ENCODE measurements at places on chromosomes 5 and 9.

DNA sequence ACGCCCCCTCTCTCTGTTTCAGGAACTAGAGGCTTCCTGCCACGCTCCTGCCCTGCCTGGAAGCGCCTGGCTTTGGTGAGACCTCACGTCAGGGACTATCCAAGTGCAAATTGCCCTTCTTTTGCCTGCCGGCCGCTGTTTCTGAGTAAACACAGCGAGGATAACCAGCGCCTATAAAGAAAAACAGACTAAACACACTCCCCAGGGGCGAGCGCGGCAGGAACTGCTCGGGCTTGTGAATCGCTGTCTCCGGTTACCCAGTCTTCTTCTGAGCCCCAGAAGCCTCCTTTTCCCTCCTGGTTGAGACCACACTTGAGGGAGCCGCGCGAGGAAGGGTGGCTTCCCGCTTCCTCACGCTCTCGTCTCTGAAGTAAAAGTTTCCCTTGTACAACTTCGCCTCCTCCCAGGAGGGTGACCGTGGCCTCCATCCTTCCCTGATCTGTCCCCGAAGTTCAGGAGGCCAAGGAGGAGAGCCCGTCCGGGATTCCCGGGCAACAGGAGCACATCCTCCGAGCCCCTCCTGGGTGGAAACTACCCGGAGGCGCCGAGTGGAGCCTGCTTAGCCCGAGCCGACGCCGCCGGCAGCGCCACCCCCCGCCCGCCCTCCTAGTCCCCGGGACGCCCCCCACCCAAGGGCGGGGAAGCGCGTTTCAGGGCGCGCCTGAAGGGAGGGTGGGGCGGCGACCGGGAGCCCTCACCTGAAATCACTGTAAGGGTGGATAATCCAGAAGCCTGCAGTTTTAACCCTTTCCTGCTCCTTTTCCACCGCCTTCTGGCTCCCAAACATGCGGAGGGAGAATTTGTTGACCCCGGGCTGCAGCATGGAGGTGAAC is 993 bp downstream of the HCN1 start:
- DNase-seq, result no peak

DNA sequence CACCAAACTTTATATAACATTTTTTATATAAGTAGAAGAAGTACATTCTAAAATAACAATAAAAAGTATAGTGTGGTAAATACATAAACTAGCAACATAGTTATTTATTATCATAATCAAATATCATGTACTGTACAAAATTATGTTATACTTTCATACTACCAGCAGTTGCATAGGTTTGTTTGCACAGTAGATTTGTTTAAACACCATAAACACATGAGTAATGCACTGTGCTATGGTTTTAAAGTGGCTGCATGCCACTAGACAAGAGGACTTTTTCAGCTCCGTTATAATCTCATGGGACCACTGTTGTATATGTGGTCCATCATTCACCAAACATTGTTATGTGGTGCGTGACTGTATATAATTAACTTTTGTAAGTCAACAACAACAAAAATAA is 137.6 kb downstream of the DRD1 start:
- no peak for DNase-seq

- peak; percentile 96 for DNase-seq
Observed at GRCh38 chr9:104868687-104869404, 59.1 kb downstream of the ABCA1 start.

GRCh38 chr5:45109636-45110035 is 300.9 kb downstream of the MRPS30 start:
- no peak for DNase-seq

DNA sequence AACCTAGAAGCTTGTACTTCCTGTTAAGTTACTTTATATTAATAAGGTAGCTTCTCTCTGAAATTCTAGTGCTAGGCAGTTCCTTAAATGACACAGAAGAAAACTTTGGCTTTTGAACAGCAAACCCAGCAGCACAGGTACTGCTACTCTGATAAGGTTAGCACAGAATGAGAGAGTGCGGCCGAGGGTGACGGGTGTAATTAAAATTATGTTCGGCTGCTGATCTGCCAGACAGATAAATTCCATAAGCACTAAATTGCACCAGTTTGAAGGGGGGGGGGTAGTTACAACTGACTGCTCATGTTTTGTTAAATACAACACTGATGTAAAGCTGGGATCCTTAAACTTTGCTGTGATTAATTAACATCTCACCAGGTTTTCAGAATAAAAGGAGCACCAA is 475.1 kb downstream of the SPOCK1 start:
- peak; percentile 35 for DNase-seq

GRCh38 chr5:43411495-43411894 is 696 bp downstream of the CCL28 start:
- DNase-seq, result no peak

GRCh38 chr5:98504505-98504904 is 269.0 kb upstream of the RGMB start:
- DNase-seq, result no peak

DNA sequence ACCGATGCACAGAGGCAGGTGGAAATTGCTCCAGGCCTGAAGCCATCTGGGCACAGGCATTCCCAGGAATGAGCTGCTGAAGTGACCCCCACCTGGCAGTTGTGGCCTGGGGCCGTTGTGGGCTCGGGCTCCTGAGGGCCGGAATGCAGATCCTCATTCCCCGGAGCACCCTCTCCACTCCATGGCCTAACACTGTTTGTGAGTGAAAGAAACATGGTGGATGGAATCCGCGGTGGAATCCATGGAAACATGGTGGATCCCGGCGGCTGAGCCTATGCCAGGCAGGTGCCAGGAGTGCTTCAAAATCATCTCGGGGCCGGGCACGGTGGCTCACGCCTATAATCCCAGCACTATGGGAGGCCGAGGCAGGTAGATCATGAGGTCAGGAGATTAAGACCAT is 3.6 kb upstream of the SARDH start:
- DNase-seq, result no peak

GRCh38 chr5:14171046-14171445 is 27.9 kb downstream of the TRIO start:
- DNase-seq, result no peak

- no peak for DNase-seq
Observed at GRCh38 chr5:123203105-123203800, 114.2 kb downstream of the PRDM6 start.

- DNase-seq, result no peak
Observed at GRCh38 chr5:122944051-122944450, 92.5 kb downstream of the PPIC start.

DNA sequence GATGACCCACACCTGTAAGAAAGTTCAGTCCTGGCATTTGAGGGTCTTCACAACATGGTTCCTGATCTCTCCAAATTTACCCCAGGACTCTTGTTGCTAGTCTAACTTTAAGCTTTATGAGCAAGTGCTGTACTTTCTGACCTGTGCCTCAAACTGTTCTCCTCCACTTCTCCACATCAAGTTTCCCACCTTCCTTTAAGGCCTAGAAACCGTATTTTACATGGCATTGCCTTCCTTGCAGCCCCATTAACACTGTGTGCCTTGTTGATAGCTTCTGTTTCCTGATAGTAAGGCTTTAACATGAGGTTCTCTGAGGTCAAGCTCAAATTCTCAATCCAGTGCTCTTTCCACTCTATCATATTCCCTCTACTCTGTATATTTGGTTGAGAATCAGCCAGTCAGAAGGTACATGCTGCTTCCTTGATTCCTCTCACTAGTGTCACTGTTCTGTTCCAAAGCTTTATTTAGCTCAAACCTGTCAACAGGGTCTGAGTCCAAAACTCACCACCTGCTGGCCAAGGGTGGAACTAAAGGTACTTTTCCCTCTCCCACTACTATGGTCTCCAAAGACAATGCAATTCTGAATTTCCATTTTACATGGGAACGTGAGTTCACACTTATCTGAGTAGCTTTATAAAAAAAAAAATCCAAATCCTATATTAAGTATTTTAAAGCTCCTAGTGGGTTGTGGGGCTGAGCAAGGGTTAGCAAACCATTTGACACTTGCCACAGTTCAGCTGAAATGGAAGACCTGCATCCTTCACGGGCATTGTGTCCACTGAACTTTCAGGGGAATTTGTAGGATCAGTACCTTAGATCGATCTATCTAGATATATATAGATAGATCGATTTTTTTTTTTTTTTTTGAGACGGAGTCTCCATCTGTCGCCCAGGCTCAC is 21.1 kb downstream of the VCP start:
- peak; percentile 30 for DNase-seq

GRCh38 chr5:40603378-40603777 is 76.3 kb upstream of the PTGER4 start:
- no peak for DNase-seq

DNA sequence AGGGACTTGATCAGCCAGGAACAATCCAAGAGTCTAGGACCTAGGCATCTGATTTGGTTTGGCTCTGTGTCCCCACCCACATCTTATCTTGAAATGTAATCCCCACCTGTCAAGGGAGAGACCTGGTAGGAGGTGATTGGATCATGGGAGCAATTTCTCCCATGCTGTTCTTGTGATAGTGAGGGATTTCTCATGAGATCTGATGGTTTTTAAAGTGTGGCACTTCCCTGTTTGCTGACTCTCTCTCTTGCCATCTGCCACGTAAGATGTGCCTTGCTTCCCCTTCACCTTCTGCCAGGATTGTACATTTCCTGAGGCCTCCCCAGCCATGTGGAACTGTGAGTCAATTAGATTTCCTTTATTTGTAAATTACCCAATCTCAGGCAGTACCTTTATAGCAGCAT is 201.7 kb upstream of the ACTBL2 start:
- DNase-seq, result no peak

- DNase-seq, result no peak
Observed at GRCh38 chr5:142201471-142201887, 92.9 kb downstream of the NDFIP1 start.

- no peak for DNase-seq
Observed at GRCh38 chr9:26054600-26055520, 376.6 kb upstream of the TUSC1 start.

DNA sequence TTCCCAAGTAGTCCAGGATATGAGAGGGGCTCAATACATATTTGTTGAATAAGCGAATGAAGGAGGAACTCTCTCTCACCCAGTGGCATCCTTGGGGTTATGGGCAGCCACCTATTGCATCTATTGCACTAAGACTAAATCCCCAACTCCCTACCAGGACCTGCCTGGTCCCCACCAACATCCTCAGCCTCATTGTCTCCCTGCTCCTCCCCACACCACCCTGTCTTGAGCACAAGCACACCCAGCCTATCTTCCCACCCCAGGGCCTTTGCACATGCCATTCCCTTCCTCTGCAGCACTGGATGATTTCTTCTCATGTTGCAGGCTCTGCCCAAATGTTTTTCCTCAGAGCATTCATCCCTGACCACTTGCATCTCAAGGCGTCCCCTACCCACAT is 133.8 kb downstream of the BARX1 start:
- DNase-seq, result no peak

- DNase-seq, result no peak
Observed at GRCh38 chr9:124840300-124840833, 12.9 kb upstream of the WDR38 start.

- no peak for DNase-seq
Observed at GRCh38 chr5:91849069-91849468, 466.0 kb upstream of the ARRDC3 start.

GRCh38 chr5:40291338-40291737 is 388.4 kb upstream of the PTGER4 start:
- no peak for DNase-seq

DNA sequence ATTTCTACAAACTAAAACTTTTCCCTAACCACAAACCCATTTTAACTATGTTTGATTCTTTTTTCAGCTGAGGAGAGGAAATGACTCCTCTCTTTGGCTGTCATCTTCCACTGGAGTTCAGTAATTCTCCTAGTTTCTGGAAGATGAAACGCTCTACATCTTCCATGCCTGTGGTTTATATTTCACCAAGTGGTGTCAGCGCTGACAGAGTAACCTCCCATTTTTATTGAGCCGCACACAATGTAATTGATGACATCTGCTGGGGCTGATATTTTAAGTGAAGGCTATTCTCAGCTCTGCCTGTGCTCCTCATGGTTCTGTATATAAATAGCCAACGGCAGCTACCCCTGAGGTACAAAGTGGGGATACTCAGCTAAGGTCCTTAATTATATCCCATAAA is 234.6 kb downstream of the SPOCK1 start:
- DNase-seq, result no peak

DNA sequence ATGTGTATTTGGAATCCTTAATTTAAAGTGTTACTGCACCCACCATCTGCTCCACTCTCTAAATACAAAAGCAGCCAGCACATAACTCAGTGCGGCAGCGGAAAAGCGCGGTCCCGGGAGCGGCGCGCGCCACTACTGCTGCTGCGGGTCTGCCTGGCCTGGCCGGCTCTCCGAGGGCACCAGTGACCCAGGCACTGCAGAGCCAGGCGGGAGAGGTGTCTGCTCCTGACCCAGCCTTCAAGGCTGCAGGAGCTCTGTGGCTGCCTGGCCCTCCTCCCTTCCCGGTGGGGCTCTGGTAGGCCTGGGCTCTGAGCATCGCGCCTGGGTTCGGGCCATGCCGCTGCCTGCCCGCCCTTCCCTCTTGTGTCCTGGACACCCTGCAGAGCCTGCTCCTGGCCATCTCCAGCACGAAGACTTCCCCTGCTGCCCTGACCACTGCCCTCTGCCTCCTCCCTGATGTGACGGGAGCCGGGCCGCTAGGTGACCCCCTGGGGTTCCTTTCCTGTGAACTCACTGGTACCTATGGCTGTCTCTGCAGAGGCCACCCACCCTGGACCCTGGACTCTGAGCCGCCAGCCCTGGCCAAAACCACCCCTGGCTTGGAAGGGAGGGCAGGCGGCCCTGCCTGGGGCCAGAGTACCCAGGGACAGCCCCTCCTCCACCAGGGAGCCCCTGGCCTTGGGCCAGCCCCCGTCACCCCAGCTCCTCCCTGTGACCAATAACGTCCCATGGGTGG is 32.8 kb upstream of the UBAC1 start:
- DNase-seq, result no peak

DNA sequence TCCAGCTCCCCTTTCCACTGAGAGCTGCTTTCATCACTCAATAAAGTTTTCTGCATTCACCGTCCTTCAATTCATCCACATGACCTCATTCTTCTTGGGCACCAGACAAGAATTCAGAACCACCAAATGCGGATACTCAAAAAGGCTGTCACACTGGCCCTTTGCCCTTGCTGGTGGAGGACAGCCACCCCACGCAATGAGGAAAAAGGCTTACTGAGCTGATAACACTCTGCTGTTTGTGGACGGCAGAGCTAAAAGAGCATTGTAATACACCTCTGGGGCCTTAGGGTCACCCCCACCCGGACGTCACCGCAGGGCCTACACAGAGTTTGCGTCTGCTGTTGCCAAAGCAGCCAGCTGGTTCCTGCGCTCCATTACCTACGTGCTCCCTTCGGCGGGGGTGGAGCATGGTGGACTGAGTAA is 51.2 kb upstream of the ZNF608 start:
- no peak for DNase-seq

GRCh38 chr5:75948438-75948837 is 134.7 kb upstream of the SV2C start:
- no peak for DNase-seq

DNA sequence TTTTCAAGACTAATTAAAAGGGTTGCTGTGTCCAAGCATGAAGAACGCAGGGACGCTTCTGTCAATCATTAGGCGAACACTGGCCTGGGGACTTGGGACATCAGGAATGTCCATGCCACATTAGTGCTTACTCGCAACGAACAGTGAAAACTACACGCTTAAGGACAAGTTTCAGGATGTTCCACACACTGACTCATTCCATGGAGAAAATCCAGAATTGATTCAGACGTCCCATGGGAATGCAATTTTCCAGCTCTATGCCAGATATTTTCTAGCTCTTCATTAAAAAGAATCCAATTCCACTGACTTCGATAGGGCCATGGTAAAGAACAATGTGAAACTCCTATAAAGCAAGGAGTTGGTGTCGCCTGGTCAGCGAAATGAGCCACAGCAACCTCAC is 98.2 kb downstream of the CAMSAP1 start:
- no peak for DNase-seq
